Hematopoietic multipotent progenitor cell treated with erythropoietin and hydrocortisone succinate and interleukin-3 and kit ligand, for 6 days (in vitro differentiated cells): ENCODE measurements at places on chromosomes 4 and X.

DNA sequence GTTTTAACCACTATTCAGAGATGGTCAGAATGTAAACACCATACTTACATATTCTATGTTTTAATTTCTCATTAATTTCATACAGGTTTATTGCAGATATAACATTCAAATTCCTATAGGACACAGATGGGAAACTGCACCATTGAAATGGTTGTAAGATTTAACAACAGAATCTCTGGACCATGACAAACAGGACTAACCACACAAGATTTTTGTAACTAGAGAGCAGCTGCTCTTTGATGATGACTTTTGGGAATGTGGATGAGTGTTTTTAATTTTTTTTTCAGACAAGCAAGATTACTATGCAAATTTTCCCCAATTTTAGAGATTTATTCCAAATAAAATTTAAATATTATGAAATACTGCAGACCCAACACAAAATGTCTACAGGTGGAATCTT lies 610.2 kb downstream of the PCDH18 start:
- no peak for DNase-seq

GRCh38 chr4:37197899-37198298 lies 46.6 kb upstream of the NWD2 start:
- DNase-seq = no peak

DNA sequence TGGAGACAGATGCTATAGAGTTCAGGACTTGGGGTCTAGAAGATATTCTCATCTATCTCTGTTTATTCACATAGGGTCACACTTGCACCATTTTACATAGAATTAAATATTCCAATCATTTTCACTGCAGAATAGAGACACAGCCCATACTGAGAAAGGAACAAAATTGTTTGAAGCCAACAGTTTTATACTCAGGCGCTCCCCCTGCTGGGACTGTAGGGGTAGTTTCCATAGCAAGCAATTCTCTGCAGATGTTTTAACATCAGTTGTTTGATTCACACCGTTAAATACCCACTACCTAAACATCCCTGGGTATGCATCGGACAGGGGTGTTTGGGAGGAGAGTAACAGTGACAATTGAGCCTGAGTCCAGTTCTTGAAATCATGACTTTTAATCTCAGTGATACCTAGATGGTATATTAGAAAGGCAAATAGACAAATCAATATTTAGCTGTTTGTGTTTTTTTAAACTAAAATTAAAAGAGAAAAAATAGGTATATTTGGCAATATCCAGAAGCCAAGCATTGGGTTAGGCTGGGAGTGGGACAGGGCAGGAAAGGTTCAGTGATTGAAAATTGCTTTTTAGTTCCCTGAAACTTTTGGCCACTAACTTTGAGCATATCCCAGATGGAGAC lies 33.8 kb downstream of the LONRF3 start:
- DNase-seq = peak; percentile 46

GRCh38 chr4:176607807-176608206 lies 184.9 kb downstream of the VEGFC start:
- no peak for DNase-seq

GRCh38 chr4:106502106-106502699 lies 133.6 kb upstream of the GIMD1 start:
- DNase-seq = peak; percentile 76

GRCh38 chr4:10181745-10182445 lies 65.3 kb upstream of the WDR1 start:
- no peak for DNase-seq

DNA sequence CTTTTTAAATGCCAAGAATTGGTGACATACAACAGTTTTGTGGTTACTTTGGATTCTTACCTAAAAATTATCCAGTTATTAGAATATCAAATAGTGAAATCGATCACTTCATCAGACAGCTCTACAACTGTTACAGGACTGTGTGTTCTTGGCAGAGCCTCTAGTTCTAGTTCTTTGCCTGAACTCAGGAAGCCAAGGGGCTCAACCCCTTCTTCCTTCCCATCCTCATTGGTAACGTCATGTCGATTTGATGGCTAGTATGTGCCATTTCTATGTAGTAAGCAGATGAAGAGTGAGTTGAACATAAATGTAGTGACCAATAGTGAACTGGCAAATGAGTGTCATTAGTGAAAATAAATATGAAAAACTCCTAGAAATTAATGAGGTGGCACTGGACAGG lies 59.4 kb upstream of the LIMCH1 start:
- no peak for DNase-seq

- no peak for DNase-seq
Measured at GRCh38 chrX:139844163-139844562, 88.7 kb downstream of the ATP11C start.
